ENCODE measurements at places on chromosomes 4 and X.
A peak's percentile ranks its signal among the peaks of the same experiment; 100 is the strongest.

DNA sequence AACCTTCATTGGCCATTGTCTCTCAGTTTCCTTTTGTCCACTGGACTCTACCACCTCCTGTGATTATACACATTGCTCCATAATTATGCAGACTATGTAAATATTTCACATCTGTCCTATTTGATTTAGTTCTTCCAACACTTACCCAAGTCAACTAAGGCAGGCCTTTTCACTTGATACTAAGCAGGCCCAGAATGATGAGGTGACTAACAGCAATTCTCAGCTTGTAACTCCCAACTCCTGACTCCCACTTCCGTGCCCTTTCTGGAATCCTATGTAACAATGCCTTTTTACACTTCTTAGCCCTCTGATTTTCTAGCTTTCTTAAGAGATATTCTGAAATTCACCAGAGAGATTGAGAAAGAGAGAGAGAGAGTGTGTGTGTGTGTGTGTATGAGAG lies 6.6 kb downstream of the PAK3 start:
- DNase-seq, result no peak

- peak; percentile 30 for DNase-seq
These were observed 4.3 kb downstream of the PNCK start for GRCh38 chrX:153669174-153669890.

DNA sequence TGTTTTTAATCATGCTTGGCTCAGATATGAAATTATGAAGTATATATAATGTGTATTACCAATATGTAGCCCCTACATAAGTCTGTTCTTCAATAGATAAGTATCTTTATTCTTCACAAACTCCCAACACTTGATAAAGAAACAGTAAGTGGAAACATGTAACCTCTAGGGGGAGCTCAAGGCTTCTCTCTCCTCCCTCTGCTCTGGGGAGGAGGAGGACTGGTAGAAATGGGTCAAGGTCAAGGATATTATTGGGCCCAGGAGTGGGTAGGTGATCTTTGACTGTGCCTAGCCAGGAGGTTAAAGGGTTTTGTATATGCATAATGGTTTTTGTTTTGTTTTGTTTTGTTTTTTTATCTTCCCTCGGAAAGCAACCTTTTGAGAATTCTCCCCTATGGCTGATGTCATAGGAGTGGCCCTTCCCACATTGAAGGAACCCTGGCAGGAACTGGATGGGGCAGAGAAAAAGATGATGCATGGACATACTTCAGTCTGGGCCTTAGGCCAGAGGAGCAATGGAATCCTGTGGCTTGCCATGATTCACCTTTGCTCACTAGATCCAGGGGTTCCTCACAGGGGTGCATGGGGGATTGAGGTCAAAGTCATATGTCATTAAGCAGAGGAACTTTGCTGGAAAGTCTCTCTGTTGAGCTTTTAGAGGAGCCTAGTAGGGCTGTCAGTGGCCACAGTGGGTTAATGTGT lies 460.3 kb downstream of the MID1IP1 start:
- peak; percentile 62 for DNase-seq

- DNase-seq, result no peak
These were observed 76.0 kb upstream of the MXD4 start for GRCh38 chr4:2337896-2338295.

DNA sequence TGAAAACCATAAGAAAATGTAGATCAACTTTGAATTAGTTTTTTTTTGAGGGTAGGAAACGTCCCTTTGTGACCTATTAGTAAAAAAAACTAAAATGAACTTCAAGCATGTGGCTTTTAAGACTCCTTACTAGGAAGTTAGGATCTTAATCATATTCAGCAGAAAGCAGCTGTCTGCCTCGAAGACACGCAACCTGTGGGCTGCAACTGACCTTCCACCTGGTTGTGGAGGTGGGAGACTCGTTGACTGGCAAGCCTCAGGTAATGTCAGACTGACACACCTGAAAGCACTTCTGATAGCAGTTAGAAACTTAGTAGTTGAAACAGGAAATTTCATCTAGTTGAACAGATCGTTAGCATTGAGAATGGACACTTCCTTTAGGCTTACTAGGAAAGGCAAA lies 37.4 kb downstream of the CCNG2 start:
- DNase-seq, result no peak

DNA sequence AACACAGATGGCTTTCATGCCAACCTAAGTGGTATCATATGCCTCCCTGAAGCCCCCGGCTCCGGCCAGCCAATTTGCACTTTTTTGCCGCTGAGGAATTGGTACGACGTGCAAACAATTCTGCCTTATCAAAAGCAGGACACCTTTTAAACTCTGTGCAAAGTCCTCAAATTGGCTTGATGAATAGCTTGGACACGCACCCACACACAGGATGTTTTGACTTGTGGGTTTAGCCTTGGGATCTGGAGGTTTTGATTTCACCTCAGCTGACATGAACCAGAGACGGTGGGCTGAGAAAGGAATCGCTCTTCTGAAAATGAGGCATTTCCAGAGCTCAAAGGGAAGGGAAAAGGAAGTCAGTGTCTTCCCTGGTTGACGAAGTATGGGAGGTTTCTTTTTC lies 110.8 kb upstream of the SHOX start:
- DNase-seq, result no peak

- DNase-seq, result peak; percentile 77
These were observed 108.3 kb downstream of the DCTD start for GRCh38 chr4:182808673-182809416.

DNA sequence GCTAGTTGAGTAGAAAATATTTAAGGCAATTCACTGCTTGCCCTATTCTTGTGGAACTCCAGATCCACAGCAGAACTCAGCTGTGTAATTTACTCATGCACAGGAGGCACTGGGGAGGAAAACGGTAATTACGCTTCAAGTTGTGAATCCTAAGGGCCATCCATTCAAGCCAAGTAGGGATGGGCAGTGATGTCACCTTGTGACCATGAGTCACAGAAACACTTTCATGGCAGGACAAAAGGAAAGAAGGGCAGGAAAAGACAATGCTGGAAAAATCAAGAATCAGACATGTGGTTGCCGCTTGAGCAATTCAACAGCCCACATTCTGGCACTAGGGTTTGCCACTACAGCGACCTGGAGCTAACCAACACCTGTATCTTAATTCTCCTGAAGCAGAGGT lies 1.4 kb downstream of the PAQR3 start:
- no peak for DNase-seq

GRCh38 chr4:86386817-86387415 lies 27.1 kb upstream of the MAPK10 start:
- no peak for DNase-seq

GRCh38 chr4:147513091-147513490 lies 32.2 kb downstream of the EDNRA start:
- DNase-seq, result no peak

- no peak for DNase-seq
These were observed 334.6 kb downstream of the PCDH10 start for GRCh38 chr4:133483600-133484246.

DNA sequence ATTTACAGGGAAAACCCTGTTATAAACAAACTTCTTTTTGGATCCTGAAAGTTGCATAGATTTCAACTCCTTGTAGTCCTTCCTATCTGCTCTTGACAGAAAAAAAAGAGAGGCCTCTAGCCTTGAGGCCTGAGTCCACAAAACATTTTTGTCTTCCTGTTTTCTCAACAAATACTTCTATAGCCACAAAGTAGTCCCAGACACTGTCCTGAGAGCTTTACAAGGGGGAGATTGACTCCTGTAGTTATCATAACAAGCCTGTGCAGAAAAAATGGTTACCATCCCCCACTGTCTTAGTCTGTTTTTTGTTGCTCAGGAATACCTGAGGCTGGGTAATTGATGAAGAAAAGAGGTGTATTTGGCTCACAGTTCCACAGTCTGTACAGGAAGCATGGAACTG lies 35.2 kb downstream of the PCDH7 start:
- DNase-seq, result no peak

DNA sequence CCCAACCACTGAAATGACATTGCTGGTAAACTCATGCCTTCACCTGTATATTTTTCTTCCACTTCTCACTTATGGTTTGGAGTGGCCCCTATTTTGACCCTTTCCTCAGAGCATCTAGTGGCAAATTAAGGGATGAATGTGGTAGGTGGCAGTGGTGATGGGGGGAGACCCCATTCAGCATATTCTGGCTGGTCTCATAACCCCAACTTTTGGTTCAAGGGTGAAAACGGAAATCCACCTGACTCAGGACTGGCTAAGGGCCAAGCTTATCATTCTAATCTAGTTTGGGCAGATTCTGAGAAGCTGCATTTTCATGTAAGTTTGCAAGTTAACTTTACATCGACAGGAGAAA lies 47.0 kb upstream of the NSUN7 start:
- no peak for DNase-seq

DNA sequence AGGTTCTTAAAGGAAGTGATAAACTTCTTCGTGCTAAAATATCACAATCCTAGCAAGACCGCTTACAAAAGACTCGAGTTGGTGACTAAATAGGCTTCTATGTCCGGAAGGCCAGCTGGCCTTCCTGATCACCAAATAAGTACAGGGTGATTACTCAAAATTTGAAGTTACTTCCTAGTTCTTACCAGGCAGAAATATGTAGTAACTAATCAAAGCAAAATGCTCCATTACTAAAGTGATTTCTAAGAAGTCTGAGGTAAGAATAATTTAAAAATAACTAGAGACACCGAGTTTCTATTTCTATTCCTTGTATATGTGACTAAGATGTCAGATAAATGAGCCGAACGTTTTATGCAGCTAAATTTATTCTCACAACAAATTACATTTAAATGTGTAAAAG lies 62.2 kb downstream of the NSUN7 start:
- DNase-seq, result no peak

GRCh38 chr4:125991398-125991797 lies 676.6 kb downstream of the FAT4 start:
- no peak for DNase-seq

GRCh38 chr4:12389604-12390003 lies 960.9 kb upstream of the HS3ST1 start:
- DNase-seq, result no peak

- no peak for DNase-seq
These were observed 73.9 kb downstream of the BMPR1B start for GRCh38 chr4:94831607-94832006.

- DNase-seq, result no peak
These were observed 5.9 kb upstream of the HPGD start for GRCh38 chr4:174528226-174528625.

GRCh38 chrX:124555036-124555595 lies 208.8 kb downstream of the SH2D1A start:
- no peak for DNase-seq

All from CD4-positive, alpha-beta T cell treated with Interleukin-17A for 1 hour (primary cell).